ENCODE measurements at places on chromosomes 16 and 17. TPM values are rescaled to one million over a fixed set of nuclear protein-coding genes. Genes with fewer than 3 reads are reported as not detected.
A peak's percentile ranks its signal among the peaks of the same experiment; 100 is the strongest.

The C17orf107 gene
- total RNA-seq: 0.67 TPM

The BCKDK gene
- 48.6 TPM for total RNA-seq

The CD300H gene
- total RNA-seq: not detected

The ZNF598 gene
- 41.2 TPM for total RNA-seq

The CRYBA1 gene
- total RNA-seq: not detected

The PRR29 gene
- 2.9 TPM for total RNA-seq

GRCh38 chr16:89431158-89431584, 59.2 kb downstream of the ANKRD11 start:
- no peak for ATAC-seq

GRCh38 chr17:31580706-31581490, 189.4 kb downstream of the RAB11FIP4 start:
- ATAC-seq: peak; percentile 88

DNA sequence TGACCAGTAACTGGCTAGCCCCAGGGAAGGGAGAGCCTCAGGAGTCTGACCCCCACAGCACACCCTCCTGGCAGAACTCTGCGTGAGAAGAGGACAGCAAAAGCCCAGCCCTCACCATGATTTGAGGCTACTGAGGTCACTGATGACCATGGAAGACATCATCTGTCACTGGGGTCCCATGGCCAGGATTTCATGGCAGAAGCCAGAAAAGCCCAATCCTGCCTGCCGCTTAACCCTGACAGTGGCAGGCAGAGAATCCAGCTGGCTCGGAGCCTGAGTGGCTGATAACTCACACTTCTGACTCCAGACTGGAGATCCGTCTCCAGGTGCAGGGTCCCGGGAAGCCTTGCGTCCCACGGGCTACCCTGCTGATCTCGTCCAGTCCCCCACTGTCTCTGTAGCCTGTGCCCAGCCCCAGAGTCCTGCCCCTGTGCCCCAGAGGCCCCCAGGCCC, 17.5 kb downstream of the GRIN2C start:
- no peak for ATAC-seq

DNA sequence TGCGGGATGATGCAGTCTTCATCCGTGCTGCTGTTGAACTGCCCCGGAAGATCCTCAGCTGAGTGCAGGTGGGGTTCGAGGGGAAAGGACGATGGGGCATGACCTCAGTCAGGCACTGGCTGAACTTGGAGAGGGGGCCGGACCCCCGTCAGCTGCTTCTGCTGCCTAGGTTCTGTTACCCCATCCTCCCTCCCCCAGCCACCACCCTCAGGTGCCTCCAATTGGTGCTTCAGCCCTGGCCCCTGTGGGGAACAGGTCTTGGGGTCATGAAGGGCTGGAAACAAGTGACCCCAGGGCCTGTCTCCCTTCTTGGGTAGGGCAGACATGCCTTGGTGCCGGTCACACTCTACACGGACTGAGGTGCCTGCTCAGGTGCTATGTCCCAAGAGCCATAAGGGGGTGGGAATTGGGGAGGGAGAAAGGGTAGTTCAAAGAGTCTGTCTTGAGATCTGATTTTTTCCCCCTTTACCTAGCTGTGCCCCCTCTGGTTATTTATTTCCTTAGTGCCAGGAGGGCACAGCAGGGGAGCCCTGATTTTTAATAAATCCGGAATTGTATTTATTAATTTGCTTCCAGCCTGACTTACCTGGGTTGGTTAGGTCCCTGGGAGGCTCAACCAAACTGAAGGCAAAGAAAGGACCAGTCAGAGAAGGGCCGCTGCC, 5.8 kb downstream of the TRAF4 start:
- peak; percentile 3 for ATAC-seq

DNA sequence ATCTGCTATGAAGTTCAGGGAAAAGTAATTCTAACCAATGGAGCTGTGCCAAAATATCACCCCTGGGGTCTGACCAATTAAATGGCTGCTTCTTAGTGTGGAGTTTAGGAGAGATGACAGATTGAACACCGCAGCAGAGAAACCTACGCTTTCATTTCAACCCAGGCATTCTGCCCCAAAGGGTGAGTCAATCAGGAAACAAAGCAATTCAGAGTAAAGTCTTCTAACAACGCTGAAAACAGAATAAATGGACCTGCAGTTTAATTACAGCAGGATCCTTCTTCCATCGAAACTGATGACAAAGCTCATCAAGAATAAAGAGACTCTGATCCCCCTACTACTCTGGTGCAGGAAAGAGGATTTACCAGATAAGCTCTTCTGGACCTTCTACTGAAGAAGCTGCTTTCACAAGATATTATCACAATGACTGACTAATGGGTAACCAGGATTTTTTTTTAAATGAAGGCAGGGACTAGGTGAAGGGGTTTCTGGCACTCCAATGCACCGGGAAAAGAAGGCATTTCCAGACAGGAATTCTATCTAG, 16.7 kb downstream of the RFFL start:
- peak; percentile 96 for ATAC-seq

DNA sequence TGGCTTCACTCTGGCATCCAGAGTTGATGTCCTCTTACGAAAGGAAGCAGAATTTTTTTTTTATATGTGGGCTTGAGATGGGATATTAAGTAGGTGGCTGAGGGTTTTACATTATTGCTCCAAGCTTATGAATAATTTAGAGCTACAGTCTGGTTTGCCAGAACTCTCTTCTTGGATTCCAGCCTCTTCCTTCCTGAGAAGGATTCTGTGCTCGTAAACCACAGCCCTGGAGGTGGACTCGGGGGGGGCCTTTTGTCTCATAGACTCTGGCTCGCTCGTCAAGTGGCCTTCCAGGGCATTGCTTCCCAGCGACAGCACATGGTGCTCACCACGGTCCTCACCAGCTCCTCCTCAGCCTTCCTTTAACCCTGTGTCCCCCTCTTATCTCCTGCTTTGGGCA, 43.2 kb downstream of the TMEM11 start:
- no peak for ATAC-seq

DNA sequence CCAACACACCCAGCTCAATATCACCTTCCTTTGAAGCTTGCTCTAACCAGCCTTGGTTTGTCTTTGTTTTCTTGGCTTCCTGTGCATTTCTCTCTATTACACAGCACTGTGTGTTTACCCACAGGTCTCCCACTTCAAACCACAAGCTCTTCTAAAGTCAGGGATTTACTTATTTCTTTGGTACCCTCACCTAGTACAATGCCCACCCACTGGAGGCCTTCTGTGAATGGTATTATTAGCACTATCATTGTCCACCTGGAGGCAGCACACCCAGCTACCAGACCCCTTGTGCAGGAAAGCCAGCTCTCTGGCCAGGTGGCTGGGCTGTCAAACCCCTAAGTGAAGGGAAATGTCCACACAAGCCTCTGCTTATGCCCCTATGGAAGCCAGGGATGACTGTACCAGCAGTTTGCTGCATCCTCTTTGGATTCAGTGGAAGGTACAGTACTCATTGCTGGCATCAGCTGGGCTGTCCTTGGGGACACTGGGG, 9.4 kb upstream of the TOP2A start:
- peak; percentile 94 for ATAC-seq

- no peak for ATAC-seq
These were observed 576.5 kb downstream of the KCNJ18 start for GRCh38 chr17:22268912-22269220.

GRCh38 chr17:77365584-77366186, 224.9 kb downstream of the SEC14L1 start:
- peak; percentile 85 for ATAC-seq

DNA sequence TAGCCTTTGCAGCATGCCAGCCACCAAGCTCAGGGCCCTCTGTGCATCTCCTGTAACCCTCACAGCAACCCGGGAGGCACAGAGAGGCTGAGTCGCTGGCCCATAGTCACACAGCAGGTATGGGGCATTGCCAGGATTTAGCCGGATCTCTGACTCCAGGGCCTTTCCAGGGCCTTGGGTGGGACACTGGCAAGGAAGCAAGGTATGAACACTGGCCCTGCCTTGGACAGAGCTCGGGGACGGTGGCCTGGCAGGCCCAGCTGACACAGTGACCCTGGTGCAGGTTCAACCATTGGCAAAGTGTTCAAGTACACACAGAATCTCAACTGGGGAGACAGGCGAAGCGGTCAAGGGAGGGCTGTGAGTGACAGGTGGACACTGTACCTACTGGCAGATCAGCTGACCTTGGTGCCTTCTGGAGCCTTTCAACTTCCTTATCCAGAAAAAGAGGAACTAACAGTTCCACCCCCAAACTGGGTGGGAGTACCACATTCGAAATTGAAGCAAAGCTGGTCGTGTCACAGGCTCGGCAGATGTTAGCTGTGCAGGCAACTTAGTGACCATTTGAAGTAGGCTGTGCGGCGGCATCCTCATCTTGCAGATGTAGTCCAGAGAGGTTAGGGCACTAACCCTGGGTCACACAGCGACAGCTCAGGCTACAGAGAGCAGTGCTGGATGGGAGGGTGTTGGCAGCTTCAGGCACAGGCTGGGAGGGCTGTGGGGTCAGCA, 287.4 kb downstream of the SEC14L1 start:
- no peak for ATAC-seq

DNA sequence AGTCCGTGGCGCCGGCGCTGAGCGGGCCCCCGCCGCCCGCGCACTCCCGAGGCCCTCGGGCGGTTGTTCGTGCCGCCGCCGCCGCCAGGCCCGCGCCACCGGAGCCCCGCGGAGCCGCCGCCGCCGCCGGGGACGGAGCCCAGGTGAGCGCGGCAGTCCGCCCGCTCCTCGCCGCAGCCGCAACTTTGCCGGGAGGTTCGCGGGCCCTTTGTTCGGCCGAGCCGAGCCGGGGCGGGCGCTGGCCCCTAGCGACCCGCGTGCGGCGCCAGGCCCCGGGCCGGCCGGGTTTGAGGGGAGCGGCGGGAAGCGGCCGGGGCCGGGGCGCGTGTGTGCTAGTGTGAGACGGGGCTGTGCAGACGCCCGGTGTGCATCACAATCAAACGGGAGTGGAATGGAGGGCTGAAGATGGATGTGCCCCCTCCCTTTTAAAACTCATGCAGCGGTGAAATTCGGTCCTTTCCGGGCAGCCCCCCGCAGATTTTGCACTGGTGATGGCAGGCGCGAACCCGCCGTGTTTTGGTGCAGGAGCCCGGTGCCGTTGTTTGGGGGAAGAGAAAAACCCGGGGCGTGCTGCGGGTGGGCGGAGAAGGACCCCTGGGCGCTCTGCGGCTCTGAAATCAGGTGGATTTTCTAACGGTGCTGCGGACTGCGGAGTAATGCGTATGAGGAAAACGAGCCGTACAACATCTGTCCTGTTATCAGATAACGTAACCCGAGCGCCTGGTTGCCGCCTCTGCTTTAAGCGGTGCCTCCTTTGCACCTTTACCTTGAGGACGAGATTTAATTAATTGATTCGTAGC, 823 bp downstream of the TNRC6C start:
- no peak for ATAC-seq

DNA sequence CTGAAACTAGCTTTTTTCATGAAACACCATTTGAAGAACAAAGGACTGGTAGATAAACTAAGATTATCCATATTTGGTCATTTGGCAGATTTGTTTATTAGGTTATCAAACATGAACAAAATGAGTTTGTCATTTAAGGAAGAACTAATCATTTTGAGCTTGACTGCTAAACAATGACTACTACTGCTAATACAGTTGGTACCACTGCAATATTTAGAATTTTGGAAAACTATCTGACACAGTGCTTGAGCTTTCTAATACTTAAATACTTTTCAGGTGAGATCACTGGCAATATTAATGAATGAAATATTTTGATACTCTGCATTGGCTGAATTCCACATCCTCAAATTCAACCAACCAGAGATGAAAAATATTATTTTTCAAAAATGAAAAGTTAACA, 47.2 kb downstream of the MED13 start:
- no peak for ATAC-seq

GRCh38 chr16:86517033-86517432, 6.7 kb downstream of the FOXF1 start:
- ATAC-seq: no peak
